H1 (cell line): ENCODE measurements at places on chromosomes 12 and 14. TPM values are rescaled to one million over a fixed set of nuclear protein-coding genes. Genes with fewer than 3 reads are reported as not detected.

Gene TM9SF1
- 24.6 and 29.2 TPM in 2 replicates for polyA plus RNA-seq

- DNase-seq, result no peak
Measured at GRCh38 chr14:91338379-91338778, 79.2 kb downstream of the CCDC88C start.

GRCh38 chr14:27040552-27040951, 442.7 kb upstream of the NOVA1 start:
- no peak for DNase-seq

- DNase-seq, result no peak
Measured at GRCh38 chr14:31962920-31963319, 114.2 kb upstream of the ARHGAP5 start.

GRCh38 chr14:101105045-101105444, 201.5 kb upstream of the RTL1 start:
- no peak for DNase-seq

GRCh38 chr14:63614679-63615363, 26.9 kb downstream of the WDR89 start:
- DNase-seq, result no peak

DNA sequence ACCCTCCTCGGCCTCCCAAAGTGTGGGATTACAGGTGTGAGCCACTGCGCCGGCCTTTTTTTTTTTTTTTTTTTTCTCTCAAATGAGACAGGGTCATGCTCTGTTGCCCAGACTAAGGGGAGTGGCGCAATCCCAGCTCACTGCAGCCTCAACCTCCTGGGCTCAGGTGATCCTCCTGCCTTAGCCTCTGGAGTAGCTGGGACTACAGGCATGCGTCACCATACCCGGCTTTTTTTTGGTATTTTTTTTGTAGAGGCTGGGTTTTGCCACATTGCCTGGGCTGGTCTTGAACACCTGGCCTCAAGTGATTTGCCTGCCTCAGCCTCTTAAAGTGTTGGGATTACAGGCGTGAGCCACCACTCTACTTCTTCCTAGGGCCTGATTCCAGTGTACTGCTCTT, 18.7 kb downstream of the FUT8 start:
- no peak for DNase-seq

- no peak for DNase-seq
Measured at GRCh38 chr14:75542588-75543091, 20.4 kb downstream of the BATF start.

DNA sequence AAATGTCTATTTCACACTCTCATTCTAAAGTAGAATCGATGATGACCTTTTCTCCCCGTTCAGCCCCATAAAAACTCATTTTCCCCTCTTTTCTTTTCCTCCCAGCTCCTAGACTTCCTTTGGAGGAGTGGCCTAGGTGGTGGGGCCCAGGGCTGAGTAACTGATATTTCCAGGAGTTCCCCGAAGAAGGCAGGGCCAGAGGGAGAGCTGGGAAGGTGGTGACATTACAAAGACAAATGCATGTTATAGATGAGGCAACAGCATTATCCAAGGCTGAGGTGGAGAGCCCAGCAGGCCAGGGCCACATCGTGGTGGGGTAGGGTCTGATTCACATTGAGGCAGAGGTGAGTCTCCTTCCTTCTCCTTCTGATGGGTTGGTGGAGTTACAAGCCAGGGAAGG, 22.2 kb upstream of the HDAC7 start:
- no peak for DNase-seq

Gene LRRC10
- not detected in 2 replicates for polyA plus RNA-seq

- DNase-seq, result no peak
Measured at GRCh38 chr12:71686658-71687025, 760 bp downstream of the TMEM19 start.

Gene BEGAIN
- 2.9 and 3.7 TPM in 2 replicates for polyA plus RNA-seq

DNA sequence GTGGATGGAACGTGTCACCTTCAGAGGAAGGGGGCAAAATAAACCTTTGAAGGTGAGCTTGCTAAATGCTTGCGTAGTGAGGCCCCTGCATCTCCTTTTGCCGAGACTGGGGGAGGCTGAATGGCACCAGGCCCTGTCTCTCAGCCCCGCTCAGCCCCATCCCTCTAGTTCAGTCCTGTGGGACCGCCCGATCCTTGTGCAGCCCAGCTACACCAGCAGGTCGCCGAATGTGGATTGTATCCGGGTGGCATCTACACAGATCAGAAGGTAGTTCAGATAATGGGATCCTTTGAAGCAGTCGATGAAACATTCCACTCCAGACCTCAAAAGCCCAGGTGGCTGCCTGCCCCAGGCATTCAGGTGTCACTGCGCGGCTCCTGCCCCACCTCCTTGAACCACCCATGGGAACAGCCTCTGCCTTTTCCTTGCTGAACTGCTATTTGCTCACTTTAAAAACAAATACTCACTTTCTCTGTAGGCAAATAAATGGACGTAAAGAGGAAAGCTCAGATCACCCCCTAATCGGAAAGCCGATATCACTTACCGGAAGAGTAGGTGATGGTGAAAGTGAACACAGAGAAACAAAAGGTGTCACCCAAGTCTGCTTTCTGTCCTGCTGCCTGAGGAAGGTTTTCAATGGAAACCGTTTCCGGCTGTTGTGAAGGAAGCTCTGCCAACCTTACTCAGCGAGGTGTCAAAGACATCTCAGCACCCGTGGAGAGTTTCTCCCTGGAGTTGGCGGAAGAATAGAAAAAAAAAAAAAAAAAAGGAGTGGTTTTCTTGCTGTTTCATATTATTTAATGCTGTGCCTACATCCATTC, 100.3 kb upstream of the NCOR2 start:
- no peak for DNase-seq

Gene GPRC5D
- 0.45 and 0.60 TPM in 2 replicates for polyA plus RNA-seq

- no peak for DNase-seq
Measured at GRCh38 chr12:65123435-65124063, 2.4 kb upstream of the WIF1 start.

GRCh38 chr12:53964315-53964713, 8.6 kb upstream of the HOXC11 start:
- DNase-seq, result no peak

Gene MIPOL1
- 1.3 and 2.8 TPM in 2 replicates for polyA plus RNA-seq

DNA sequence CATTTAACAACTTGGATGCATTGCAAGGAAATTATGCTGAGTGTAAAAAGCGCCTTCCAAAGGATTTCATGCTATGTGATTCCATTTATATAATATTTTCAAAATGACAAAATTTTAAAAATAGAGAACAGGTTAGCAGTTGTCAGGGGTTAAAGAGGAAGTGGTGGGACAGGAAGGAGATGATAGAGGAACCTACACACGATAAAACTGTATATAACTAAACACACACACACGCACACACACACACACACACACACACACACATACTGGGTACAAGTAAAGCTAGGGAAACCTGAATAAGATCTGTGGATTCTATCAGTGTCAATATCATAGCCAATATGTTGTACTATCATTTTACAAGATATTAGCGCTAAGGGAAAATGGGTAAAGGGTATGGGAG, 17.2 kb downstream of the TTC9 start:
- DNase-seq, result no peak

DNA sequence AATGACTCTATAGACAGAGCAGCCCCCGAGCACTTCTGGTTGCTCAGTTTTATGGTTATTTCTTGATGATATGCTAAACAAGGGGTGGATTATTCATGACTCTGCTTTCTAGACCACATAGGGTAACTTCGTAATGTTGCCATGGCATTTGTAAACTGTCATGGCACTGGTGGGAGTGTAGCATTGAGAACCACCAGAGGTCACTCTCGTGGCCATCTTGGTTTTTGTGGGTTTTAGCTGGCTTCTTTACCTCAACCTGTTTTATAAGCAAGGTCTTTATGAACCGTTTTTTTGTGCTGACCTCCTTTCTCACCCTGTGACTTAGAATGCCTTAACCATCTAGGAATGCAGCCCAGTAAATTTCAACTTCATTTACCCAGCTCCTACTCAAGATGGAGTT, 1036.2 kb upstream of the FLRT2 start:
- DNase-seq, result no peak

DNA sequence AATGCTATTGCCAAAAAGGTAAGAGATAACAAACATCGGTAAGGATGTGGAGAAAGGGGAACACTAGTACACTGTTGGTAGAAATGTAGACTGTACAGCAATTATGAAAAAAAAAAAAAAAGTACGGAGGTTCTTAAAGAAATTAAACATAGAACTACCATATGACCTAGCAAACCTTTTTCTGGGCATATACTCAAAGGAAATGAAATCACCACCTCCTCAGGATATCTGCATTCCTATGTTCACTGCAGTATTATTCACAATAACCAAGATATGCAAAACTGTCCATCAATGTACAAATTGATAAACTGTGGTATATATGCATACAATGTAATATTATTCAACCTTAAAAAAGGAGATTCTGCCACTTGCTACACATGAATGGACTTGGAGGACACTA, 60.7 kb downstream of the INSM2 start:
- DNase-seq, result no peak

Gene KCNC2
- 0.03 and 0.06 TPM in 2 replicates for polyA plus RNA-seq

GRCh38 chr14:63030113-63030512, 15.1 kb downstream of the KCNH5 start:
- DNase-seq, result no peak

GRCh38 chr12:3014641-3015040, 55.4 kb downstream of the TEAD4 start:
- DNase-seq, result no peak

Gene DAO
- polyA plus RNA-seq, result not detected in 2 replicates

Gene DACT1
- polyA plus RNA-seq, result 3.2 and 4.7 TPM in 2 replicates

GRCh38 chr12:22677781-22678574, 53.0 kb downstream of the ETNK1 start:
- no peak for DNase-seq

GRCh38 chr12:109944561-109945359, 44.7 kb downstream of the TCHP start:
- peak; percentile 72 for DNase-seq

GRCh38 chr12:119241580-119242169, 62.9 kb downstream of the HSPB8 start:
- no peak for DNase-seq
